ENCODE measurements at places on chromosomes 5 and 9.

GRCh38 chr5:14373685-14374084 lies 207.9 kb upstream of the OTULINL start:
- DNase-seq = no peak

- no peak for DNase-seq
Observed at GRCh38 chr5:43233946-43234345, 41.9 kb downstream of the NIM1K start.

- DNase-seq = no peak
Observed at GRCh38 chr5:55410845-55411244, 103.1 kb downstream of the MTREX start.

DNA sequence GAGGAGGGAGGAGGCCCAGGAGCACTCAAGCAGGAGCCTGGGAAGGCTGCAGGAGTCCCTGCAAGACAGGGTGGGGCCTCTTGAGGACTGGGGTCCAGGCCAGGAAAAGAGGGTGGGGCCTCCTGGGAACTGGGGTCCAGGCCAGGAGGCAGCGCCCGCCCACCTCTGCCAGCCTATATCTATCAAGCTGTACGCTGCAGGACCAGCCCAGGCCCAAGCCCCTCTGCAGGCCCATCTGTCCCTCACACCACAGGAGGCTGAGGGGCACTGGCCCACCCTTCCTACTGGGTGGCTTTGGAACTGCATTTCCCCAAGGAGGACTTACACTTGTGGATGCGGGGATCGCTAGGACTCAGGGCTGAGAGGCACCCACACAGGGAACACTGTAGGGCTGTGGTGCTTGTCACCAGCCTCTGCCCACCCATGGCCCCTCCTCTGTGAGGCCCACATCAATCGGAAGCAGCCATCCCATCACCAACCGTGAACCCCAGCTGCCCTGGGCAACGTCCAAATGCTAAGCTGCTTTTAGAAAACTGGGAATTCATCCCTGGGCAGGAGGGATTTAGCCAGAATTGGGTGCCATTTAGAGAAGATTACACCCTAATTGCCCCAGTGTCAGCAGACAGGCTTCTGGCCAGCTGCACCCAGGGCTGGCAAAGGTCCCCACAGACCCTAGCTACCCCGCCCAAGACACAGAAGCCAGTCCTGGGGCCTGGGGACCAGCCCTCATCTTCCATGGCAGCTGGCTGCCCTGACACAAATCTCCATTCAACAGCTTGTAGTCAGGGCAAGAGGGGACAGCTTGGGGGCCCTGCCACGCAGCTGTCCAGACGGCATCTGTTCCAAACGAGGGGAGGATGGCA lies 15.3 kb downstream of the BICD2 start:
- DNase-seq = peak; percentile 22

DNA sequence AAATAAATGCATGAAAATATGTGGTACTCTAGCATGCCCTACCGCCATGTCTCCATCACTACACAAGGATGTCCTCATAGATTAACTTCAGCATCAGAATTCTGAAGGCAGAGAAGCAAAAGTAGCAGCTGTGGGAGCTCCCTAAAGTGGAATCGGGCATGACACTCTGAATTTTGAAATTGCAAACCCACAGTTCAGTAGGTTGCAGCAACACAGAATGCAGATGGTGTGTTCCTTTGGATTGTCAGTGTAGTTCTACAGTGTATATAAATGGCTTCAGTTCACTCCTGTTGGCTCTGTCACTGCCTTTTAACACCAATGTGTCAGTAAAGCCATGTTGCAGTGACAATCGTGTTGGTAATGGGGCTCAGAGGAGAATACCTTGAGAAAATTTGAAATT lies 973.6 kb upstream of the WWC1 start:
- no peak for DNase-seq

DNA sequence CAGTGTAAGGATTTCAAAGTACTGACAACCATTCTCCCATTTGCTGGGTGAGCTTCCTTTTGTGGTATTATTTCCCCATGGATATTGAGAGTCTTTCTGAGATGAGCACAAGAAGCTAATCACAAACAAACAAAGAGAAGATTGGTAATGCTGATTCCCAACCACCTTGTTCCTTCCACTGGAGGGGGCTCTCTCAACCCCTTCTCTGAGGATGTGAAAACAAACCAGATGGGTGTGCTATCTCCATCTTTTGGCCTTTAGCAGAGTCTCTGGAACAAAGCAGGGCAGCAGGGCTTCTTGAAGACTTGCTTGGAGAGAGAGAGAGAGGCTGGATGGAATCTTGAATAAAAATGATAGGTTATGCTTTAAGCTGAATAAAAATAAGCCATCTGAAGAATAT lies 576.7 kb upstream of the ZNF462 start:
- peak; percentile 63 for DNase-seq

GRCh38 chr5:34047774-34048572 lies 5.0 kb upstream of the C1QTNF3 start:
- DNase-seq = no peak

DNA sequence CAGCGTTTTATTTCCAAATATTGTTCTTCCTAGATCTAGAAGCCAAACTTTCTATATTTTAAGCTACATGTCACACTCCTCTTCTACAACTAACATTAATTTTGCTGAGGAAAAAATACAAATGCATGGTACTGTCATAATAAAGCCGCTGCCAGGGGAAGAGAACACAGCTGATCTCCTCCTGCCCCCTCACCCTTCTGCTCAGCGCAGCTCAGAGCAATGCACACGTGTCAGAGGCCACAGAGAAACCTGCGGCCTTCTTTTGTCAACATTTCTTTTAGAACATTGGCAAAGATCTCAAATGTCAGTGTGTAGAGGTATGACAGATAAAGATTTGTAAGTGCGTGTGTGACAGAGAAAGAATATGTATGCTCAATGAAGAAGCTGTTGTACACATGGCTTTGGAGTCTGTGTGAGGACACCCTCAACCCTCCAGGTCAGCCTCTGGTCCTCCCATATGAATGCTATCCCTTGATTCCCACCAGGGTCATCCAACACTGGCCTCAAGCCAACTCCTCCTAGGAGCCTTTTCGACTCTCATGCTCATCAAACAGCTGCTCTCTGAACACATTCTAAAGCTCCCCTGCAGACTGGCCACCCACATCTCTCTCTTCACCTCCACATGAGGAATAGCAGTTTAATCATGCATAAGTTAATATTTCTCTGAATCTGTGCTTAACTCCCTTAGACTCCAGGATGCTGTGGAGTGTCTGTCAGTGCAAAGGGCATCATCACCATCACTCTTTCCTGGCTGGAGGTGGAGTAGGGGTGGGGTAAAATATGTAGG lies 40.9 kb downstream of the TAS2R1 start:
- no peak for DNase-seq

DNA sequence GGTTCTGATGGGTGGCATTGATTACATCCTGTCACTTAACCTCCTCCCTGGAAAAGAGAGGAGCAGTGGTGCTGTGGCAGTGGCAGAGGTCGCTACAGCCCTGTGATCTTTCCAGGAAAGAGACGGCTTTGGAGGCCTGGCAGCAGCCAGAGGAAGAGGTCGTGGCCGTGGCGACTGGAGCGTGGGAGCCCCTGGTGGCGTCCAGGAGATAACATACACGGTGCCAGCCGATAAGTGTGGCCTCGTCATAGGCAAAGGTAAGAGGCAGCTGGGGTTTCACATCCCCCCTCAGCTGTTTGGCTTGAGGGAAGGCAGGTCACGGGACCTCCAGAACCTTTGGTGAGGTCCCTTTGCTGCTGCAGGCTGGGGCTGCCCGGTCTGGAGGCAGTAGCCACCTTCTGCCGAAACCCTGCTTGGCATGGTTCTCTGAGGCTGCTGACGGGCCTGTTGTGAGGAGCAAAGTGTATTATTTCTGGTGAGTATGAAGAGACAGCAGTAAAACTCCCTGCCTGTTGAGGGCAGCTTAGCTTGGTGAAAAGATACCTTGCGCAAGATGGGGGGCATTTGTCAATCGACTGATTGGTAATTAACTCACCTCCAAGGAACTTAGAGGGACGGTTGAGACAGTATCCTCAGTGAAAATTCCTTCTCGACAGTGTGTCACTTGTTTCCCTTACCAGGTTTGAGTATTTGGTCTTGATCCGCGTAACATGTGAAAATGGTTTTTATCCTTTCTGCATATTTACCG lies 38.0 kb upstream of the PRDM12 start:
- peak; percentile 40 for DNase-seq

DNA sequence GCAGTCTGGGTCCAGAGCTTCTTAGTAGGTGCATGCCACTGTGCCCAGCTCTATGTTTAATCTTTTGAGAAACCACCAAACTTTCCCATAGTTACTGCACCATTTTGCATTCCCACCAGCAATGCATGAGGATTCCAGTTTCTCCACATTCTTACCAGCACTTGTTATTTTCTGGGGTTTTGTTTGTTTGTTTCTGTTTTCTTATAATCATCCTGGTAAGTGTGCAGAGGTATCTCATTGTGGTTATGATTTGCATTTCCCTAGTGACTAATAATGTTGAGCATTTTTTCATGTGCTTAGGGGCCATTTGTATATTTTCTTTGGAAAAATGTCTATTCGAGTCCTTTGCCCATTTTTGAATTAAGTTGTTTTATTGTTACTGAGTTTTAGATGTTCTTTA lies 11.4 kb downstream of the FOXE1 start:
- DNase-seq = no peak

DNA sequence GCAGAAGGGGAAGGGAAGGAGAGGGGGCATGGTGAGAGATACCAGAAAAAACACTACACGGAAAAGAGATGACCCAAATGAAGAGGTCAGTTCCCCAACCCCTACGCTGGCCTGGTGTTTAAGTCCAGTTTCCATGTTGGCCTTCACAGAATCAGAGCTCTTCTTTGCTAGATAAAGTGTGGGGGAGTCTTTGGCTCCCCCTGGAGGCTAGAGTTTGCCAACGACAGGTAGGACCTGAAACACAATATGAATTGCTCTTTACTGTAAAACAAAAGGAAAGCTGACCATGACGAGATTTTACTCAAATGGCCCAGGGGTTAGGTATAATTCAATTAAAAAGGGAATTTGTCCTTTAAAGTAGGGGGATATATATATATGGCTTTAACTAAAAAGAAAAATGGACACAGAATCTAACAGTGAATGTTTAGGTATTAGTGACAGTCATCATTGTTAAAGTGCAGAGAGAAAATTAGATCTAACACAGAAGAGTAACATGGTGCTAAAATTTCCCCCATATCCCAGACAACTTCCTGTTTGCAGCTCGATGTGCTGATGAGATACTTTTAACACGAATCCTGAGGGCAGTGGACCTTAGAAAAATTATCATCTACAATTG lies 92.0 kb downstream of the SV2C start:
- peak; percentile 68 for DNase-seq

DNA sequence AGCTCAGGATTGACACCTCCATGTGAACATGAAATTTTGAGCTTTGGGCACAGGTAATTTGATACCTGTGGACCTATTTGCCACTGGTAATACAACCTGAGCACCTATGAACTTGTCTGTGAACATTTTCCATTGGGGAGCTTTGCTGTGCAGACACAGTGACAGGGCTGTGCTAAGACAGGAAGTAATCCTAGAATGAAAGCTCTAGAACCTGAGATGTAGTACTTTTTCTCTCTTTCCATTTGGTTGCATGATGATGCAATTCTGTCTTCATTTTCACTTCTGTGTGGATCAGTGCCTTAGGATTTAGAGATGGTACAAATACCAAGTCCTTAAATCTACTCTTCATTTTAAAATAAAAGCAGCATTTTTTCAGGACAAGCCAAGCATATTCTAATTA lies 216.9 kb downstream of the NR3C1 start:
- DNase-seq = no peak

DNA sequence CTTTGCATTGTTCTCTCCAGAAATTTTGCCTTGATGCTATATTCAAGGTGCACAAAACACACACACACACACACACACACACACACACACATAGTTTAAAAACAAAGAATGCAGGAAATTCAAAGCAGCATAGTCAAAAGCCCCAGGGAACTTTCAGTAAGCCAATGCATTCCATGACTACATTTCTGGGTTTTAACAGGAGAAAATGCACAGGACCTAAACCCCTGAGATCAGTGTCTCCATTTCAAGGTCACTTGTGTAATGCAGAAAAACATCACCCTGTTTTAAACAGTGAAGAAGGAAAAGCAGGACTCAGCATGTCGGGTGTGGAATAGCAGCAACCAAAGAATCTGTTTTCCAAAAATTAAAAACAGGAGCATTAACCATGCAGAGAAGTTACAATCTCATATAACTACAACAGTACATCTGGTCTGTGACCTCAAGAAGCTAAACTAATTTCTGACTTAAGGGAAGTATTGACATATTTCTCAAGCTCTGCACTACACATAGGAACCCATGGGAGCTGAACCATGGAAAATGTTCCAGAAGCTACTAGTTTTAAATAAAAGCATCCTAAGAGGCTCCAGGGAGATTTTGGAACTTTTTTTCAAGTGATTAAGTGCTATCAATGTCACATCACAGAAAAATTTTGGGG lies 296.7 kb downstream of the HINT1 start:
- DNase-seq = no peak

DNA sequence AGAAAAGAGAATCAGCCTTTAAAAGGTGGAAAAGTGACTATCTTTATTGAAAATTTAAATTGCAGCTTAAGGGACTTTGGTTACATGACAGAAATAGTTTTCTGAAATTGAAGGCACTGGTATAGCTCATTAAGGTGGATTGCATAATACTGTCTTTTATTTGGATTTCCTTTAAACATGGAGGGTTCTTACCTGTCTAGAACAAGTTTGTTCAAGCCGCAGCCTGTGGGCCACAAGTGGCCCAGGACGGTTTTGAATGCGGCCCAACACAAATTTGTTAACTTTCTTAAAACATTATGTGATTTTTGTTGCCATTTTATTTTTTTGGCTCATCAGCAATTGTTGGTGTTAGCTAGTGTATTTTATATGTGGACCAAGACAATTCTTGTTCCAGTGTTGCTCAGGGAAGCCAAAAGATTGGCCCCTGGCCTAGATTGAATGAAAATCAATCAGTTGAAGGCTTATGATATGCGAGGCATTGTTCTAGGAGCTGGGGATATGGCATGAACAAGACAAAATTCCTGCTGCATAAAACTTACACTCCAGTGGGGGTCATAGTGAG lies 18.0 kb downstream of the NNT start:
- no peak for DNase-seq

DNA sequence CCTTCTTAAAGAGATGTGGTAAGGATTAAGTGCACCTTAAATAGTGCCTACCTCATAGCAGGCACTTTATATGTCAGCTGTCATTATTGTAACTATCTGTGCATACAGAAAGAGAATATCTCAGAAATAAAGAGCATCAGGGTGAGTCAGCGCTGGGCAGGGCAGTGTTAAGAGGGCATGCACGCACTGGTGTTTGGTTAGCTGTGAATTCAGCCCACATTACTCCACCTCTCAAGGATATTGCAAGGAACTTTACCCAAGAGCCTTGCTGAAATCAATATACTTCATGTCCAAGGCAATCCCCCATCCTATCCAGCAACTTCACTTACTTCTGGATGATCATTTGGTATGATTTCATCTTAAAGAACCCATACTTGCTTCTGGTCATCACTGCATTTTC lies 300.9 kb downstream of the NTRK2 start:
- no peak for DNase-seq

DNA sequence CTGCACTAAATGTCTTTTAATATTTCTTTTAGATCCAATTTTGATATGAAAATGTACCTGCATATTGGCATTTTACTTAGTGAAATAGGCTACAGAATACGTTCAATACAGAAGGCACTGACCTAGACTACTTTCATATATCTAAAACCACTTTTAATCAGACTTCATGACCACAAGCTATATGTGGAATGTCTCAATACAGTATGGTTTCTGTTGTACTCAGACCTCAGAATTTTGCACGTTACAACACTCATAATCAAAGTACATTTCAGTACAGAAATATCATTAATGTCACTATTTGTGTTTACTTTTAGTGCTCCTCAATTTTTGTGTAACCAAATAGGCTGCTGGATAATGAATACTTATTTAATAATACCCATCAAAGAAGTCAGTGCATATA lies 74.8 kb downstream of the MEF2C start:
- DNase-seq = no peak

GRCh38 chr5:172015346-172015745 lies 8.9 kb upstream of the FBXW11 start:
- no peak for DNase-seq
